ENCODE measurements at places on chromosomes 3 and 15.

DNA sequence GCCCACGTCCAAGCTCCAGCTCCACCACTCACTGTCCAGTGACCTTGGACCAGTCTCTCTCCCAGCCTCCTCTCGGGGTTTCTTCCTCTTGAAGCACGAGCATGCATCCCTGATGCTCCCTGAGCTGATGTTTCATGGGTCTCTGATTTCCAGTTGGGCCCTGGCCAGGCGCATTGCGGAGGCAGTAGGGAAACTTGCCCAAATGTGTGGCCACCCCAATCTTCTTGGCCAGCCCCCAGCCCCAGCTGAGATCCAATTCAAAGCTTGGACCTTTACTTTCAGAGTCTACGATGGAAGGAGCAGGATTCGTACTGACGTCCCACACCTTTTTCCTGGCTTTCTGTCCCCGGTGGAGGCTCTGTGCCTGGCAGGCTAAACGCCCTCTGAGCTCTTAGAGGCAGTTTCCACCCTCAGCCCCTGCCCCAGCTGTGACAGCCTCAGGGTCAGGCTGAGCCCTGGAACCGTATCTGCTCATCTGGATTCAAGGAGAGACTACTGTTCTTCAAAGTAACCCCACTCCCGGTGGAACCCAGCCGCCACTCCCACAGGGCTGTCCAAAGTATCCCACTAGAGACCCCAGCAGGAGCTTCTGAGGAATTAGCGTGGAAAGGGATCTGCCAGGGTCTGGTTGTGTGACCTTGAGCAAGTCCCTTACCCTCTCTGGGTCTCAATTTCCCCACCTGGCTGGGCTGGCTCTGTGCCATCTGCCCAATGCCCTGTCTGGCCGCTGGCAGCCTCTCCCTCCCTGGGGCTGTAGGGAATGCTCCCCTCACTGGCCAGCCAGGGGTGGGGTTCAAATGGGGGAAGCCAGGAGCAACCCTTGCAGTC is 37.4 kb downstream of the CPN2 start:
- DNase-seq = no peak

- DNase-seq = no peak
Observed at GRCh38 chr3:134378384-134378783, 4.1 kb upstream of the AMOTL2 start.

GRCh38 chr15:81575436-81576123 is 201.6 kb upstream of the TMC3 start:
- DNase-seq = no peak

- DNase-seq = no peak
Observed at GRCh38 chr15:89963301-89964231, 37.6 kb upstream of the ZNF710 start.

DNA sequence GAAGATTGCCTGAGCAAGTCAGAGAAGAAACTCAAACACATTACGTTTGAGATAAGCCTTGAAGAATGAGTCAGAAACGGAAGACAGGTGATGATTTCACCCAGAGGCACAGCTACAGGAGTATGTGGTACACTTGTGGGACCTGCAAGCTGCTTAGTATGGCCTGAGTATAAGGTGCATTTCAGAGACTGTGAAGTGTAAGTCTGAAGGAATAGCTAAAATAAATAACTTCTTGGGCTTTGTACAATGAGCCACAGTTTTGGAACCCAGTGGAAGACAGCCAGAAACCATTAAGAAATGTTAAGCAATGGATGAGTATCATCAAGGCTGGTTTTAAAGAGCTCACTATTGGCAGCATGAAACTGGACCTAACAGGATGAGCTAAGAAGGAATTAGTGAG is 826.2 kb downstream of the ROBO1 start:
- no peak for DNase-seq

GRCh38 chr3:192372616-192373015 is 354.7 kb downstream of the FGF12 start:
- no peak for DNase-seq

GRCh38 chr3:163878396-163878795 is 1199.9 kb downstream of the SI start:
- no peak for DNase-seq

- no peak for DNase-seq
Observed at GRCh38 chr3:6439226-6439625, 421.7 kb upstream of the GRM7 start.

GRCh38 chr15:99923711-99924110 is 190.5 kb upstream of the LYSMD4 start:
- no peak for DNase-seq

DNA sequence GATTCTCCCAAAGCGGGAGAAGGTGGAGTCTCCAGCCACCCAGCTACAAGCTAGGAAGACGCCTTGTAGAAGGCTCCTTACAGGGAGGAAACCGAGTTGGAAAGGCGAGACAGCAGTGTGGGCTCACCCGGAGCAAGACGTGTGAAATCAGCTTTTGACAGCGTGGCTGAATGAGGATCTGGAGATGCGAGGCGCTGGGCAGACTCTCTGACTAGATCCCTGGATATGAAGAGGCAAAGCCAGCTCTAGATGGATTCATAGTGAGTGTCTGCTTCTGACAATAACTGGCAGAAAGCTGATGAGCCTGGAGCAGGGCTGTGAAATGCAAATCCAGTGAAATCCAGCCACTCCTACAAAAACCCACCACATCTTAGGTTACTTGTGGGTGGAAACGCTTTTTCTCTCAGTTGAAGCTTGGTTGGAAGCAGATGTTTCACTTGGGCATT is 41.0 kb downstream of the GOLGA6A start:
- DNase-seq = no peak

DNA sequence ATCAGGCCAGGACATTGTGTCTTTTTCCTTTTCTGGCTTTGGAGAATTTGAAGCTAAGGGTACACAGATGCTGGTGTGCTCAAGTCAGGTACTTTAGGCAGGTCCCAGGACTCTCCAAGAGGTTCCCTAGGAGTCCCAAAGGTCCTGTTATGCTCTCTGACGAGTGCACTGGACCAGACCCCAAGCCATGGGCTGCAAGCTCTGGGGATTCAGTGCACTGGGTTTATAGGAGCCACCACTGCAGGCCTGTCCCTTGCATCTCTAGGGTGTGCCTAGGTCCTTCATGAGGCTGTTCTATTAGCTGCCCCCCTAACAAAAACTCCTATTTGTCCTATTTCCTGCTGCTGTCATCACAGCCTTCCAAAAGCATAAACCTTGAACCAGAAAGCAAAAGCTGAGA is 31.9 kb upstream of the BFSP2 start:
- no peak for DNase-seq

GRCh38 chr15:33021806-33022389 is 172.6 kb downstream of the FMN1 start:
- no peak for DNase-seq

DNA sequence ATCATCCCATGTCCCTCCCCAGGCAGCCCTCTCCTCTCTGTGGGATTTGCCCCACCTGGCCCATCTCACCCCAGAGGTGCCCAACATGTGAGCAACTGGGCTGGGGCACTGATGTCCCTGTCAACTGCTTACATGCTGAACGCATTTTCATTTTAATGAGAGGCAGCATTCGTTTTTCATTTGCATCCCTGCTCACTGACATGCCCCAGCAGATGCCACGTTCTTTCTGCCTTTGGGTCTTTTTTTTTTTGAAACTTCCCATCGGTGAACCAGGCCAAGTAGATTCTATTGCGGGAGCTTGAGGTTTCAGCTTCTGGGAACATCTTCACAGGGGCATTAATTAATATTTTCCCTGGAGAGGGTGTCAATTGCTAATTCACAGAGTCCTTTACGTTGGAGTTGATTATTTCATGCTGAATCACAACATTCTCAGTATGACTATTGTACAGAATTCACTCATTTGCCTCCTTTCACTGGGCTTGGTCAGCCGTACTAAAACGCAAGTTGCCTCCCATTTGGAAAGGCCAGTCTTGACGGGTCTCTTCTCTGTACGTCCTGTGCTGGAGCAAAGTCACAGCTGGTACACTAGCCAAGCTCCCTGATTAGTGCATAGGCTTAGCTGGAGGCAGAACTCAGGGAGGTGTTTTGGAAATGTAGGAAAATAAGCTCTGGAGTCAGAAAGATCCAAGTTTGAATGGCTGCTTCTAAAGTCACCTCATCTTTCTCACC is 69.8 kb downstream of the CHRNA7 start:
- DNase-seq = no peak

- no peak for DNase-seq
Observed at GRCh38 chr3:123036352-123037014, 8.9 kb upstream of the SEMA5B start.

GRCh38 chr15:76418352-76419140 is 82.0 kb downstream of the ISL2 start:
- DNase-seq = no peak

DNA sequence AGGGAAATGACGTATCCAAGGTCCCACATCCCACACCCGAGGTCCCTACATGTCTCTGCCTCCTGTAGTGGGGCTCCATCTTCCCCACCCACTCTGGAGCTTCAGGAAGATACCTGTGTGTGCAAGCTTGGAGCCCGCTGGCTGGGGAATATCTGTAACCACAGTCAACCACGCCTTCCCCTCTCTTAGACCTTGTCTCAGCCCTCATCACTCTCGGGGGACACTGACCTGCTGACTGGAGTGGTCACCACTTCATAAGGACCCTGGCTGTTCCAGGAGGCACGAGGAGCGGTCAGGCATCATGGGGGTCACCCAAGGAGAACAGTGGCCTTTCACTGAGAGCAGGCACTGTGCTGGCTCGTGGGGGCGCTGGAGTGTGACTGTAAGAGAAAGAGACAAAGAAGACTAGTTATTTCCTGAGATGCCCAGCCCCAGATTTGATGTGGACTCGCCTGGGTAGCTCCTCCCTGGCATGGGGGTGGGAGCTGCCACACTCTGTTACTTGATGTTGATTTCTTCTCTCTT is 48.6 kb downstream of the CTXND1 start:
- DNase-seq = no peak

- DNase-seq = no peak
Observed at GRCh38 chr15:43511012-43511885, 6.2 kb upstream of the MAP1A start.

DNA sequence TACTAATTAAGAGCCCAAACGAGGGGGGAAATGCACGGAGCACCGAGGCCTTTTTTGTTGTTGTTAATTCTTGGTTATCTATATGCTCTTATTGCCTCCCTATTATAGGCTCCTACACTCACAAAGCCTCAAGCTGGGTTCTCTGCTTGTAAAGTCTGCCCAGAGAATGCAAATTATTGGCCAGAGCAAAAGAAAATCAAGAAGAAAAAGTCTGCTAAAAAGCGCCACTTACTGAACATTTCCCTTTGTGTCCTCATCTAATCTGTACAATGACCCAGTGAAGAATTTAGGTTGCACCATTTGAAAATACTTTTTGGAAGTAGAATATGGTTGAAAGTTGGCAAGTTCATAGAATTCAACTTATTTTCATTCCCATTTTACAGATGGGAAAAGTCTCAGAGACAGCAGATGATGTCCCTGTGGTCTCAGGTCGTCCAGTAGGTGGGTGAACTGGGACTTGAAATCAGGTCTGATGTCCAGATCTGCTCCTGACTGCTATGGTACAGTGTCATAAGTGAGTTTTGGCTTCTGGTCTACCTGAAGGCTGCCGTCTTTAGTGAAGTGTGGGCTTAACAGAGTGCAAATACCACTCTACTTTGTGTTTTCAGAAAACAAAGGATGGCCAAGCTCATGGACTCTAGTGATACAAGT is 1.1 kb upstream of the TNFAIP8L3 start:
- DNase-seq = no peak

- no peak for DNase-seq
Observed at GRCh38 chr3:187985647-187986046, 168.3 kb upstream of the LPP start.

DNA sequence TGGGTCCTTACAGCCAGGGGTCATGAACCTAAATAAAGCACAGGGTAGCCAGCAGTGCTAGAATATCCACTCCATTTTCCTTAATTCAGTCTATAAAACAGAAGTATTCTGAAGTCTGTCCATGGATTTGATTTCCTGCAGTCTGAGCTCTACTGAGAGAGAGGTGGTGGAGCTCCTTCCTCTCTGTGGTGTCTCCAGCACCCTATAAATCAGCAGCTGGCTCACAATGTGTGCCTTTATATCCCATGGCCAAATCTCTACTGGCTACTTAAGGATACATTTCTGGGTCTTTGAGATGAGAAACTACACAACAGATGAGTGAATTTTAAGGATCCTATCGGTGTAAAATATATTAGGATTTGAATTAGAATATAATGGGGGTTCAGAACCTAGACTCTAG is 339.9 kb upstream of the RBMS3 start:
- DNase-seq = no peak

DNA sequence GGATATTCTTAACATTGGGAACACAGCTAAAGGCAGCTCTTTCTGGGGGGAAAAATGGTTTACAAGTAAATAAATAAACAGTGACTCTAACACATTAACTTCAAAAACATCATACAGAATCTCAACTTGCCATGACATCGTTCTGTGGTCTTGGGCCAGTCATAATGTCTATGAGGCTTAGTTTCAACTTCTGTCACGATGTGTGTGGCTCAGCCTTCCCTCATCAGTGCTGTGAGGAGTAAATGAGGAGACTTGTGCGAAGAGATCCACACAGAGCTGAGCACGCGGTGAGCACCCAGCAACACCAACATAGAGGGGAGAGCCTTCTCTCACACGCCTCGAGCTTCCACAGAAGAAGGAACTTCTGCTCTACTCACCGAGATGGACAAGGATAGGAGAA is 49.0 kb downstream of the DZIP1L start:
- no peak for DNase-seq

- no peak for DNase-seq
Observed at GRCh38 chr3:134369861-134370596, 4.2 kb downstream of the AMOTL2 start.

GRCh38 chr3:39378957-39379777 is 4.0 kb upstream of the SLC25A38 start:
- DNase-seq = no peak

- DNase-seq = no peak
Observed at GRCh38 chr3:44467241-44467640, 10.2 kb downstream of the ZNF445 start.

DNA sequence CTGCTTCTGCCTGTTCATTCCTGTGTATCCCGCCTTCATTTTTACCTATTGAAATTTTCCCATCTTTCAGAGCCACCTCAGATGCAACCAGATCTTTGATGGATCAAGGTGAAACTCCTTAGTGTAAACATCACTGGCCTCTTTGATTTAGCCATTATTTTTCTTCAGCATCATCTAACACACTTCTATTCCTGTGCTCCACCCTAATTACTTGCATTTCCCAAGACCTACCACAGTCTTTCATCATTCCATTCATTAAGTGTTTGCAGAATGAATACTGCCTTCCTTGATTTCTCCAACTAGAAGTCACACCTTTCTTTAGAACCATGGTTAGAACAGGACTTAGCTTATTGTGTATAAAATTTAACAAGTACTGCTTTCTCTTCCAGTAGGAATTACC is 55.5 kb upstream of the SKIL start:
- no peak for DNase-seq

DNA sequence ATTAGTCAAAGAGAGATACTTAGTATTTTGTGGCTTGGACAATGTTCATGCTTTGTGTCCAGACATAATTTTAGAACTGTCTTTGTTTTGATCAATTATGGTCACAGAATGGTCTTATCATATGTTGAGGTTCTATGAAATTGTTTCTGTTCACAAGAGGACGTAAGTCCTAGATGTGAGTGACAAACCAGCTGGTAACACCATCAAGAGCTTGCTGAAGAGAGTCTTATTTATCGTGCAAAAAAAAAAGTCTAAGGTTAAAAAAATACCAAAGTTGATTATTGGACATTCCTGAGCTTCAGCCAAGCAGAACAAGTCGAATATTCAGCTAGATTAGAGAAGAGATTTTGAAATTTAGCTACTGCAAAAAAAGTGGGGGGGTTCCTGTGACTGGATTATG is 495.9 kb upstream of the NAALADL2 start:
- DNase-seq = no peak

Measured in stimulated activated CD8-positive, alpha-beta memory T cell treated with anti-CD3 and anti-CD28 coated beads, Interleukin-7, amount 100 ng/mL, for 1 hour (primary cell).